ENCODE measurements at places on chromosomes 13 and 19.

DNA sequence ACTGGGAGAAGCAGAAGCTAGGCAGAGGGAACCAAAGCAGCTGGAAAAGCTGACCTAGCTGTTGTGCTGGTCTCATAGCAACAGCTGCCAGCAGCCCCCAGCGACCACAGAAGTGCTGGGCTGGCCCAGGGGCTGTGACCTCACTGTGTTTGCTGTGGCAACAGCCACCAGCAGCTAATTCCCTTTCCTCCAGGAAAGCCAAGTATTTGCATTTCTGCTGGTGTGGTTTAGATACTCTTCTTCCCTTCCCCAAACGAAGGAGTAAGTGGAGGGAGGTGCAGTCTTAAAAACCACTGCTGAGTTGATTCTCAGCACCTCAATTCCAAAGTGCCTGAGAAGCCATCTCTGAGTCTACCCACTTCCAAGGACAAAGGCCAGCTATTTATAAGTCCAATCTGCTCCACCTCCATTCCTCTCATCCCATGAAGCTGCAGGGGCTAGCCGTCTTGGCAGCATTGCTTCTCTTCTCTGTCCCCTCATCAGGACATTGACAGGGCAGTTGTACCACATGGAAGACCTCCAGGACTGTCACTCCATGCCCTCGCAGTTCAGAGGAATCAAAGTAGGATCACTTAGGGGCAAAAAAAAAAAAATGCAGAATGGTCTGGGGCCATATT, 11.5 kb upstream of the CCDC97 start:
- DNase-seq, result peak; percentile 93

- DNase-seq, result peak; percentile 96
These were observed at the start of gene BLVRB for GRCh38 chr19:40465557-40466218. Gene BLVRB (minus strand): TSS chr19:40465745. CDS start chr19:40465688, 57 bp downstream.

GRCh38 chr13:22017226-22017625, 346.4 kb downstream of the FGF9 start:
- DNase-seq, result no peak

GRCh38 chr13:98390086-98390715, 186.7 kb downstream of the STK24 start:
- DNase-seq, result no peak

DNA sequence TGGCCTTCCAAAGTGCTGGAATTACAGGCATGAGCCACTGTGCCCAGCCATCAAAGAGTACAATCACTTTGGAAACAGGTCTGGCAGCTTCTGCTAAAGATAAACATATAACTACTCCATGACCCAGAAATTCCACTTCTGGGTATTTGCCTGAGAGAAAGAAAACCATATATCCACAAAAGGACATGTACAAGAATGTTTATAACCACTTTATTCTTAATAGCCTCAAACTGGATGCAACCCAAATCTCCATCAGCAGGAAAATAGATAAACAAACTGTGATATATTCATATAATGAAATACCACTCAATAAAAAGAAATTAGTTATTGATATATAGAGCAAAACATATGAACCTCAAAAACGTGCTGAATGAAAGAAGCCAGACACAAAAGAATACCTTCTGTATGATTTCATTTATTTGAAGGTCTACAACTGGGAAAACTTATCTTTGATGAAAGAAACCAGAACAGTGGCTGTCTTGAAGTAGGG, 40.5 kb downstream of the TEX26 start:
- DNase-seq, result no peak

GRCh38 chr19:20080656-20081055, 2.9 kb downstream of the ZNF90 start:
- no peak for DNase-seq

DNA sequence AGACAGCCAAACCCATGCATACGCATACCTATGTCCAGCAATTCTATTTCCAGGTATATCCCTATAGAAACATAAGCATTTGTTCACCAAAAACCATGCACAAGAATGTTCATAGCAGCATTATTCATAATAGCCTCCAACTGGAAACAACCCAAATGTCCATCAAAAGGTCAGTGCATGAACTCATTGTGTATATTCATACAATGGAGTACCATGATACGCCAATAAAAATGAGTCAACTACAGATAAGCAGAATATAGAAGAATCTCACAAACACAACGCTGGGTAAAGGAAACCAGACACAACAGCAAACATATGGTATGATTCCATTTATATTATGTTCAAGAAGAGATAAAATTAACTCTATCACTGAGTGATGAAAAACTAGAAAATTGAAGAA, 23.8 kb downstream of the DEDD2 start:
- DNase-seq, result no peak

- no peak for DNase-seq
These were observed 18.3 kb upstream of the TEX29 start for GRCh38 chr13:111302045-111302726.

DNA sequence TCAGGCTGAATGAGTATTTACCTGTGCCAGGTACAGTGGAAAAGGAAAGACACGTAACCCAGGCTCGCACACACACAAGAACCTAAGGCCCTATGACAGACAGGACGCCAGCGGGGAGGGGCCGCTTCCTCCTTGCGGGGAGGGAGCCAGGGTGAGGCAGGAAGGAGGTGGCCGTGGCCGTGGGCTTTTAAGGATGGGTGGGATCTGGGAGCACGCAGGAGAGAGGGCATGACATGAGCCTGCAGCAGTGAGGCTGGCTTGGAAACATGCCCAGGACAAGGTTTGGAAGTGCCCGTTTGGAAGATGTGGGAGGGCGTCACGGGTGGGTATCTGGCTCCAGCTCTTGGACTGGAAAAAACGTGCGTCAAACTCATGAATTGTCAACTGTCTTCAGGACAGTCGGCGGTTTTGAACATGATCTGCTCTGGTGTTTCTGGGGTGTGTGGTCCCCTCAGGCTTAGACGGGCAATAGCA, 20.1 kb downstream of the SH3GL1 start:
- no peak for DNase-seq

- no peak for DNase-seq
These were observed 251.5 kb upstream of the STARD13 start for GRCh38 chr13:33537026-33537425.

GRCh38 chr19:49710372-49710951, 19.5 kb downstream of the CPT1C start:
- DNase-seq, result no peak

- no peak for DNase-seq
These were observed 2.5 kb downstream of the LCP1 start for GRCh38 chr13:46179491-46179908.

DNA sequence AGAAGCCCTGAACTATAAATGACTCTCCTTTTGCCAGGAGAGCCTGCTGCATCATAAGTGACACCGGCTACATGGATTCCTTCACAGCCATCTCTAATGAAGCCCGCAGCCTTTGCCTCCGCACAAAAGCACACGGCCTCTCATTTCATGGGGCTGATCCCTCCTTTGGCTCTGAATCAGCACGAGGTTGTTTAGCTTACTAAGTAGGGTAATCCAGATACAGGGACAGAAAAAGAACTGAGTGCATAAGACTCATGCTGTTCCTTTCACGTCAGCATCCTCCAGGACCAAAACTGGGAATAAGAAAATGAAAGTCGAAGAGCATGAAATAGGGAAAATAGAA, 136.3 kb downstream of the DCT start:
- DNase-seq, result no peak

- DNase-seq, result no peak
These were observed 26.0 kb upstream of the IRS2 start for GRCh38 chr13:109812382-109812781.

GRCh38 chr13:96090240-96091101, 564 bp downstream of the HS6ST3 start:
- DNase-seq, result no peak

DNA sequence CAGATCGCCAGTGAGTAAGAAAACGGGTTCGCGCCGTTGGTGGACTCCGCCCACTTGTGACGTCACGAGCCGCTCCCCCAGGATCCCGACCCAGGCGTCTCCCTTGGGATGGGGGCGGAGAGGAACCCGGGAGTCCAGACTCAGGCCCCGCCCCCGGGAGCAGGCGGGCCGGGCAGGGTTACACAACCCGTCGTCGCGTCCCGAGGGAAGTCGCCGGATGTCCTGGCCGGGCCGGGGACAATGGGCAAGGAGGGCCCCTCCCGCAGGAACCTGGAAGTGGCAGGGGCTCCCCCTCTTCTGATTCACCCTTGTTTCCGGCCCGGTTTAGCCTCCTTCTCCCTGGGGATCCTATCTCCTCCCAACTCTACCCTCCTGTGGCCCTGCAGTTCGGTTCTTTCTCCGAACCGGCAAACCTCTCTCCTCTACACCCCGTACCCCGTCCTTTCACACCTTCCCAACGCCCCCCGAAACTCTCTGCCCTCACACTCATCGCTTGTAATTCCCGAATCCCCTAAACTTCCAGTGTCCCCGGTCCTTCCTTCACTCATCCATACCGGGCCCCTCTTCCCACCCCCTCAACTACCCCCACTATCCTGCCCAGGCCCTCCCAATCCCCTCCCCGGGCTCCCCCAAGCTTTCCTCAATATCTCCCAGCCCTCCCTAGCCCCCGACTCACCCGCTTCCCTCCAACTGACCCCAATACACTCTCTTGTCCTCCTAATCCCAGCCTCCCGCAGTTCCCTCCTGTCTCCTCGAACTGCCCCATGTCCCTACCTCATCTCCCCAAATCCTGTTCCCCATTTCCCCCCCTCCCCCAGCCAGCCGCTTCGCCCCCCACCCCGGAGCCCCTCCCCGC, 20.0 kb upstream of the ERCC1 start:
- DNase-seq, result peak; percentile 35

DNA sequence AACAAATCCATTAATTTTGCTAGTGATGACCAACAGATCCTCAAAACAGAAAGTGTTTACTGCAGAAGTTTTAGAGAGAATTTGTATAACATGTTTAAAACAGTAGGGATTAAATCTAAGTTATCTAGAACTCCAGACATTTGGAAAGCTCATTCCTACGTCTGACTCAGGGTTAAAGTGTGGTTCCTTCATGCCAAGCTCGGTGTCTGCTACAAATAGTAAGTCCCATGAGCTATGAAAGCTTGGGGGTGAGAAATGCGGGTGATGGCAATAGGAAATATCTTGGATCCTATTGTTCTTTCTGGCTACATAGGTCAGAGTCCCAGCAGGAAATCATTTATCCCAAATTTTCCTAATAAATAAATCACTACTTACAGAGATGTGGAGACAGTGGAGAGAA, 867.1 kb downstream of the UQCRFS1 start:
- no peak for DNase-seq

- DNase-seq, result no peak
These were observed 122.1 kb downstream of the CYSLTR2 start for GRCh38 chr13:48775804-48776203.

DNA sequence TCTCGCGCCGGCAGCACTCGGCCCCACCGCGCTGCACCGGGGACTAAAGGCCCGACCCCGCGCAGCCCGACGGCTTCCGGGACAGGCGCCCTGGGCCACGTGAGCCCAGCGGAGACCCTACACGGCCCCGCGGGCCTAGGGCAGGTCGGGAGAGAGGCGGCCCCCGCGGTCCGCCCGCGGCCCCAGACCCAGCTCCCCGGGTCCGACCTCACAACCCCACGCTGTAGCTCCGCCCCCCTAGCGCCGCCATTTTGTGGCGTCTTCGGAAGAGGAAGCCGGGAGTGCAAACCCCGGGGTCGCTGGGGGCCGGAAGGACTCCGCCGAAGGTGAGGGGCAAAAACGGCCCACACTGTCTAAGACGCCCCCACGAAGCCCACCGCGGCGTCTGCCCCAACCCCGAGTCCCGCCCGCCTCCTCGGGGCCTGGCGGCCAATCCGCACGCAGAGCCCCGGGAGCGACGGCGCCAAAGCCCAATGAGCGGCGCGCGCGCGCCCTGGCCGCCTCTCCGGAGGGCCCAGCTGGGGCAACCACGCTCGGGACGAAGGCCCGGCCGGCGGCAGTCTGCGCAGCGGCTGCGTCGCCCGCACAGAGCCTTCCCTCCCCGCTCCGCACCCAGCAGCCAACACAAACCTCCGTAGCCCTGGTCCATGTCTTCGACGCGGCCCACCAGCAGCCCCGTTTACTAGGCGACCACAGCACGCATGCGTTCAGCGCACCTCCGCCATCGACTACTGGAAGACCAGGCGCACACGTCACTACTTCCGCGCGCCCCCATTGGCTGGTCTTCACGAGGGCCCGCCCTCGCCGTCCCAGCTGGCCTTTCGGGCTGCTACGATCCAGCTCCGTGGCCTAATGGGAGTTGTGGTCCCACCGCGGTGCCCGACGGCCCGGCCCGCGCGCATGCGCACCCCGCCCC, at the start of gene AKAP8:
Gene AKAP8 (minus strand): TSS at position 705 of the 916 bp plus-strand sequence. CDS start 56 bp downstream, at position 649.
- DNase-seq, result peak; percentile 97

DNA sequence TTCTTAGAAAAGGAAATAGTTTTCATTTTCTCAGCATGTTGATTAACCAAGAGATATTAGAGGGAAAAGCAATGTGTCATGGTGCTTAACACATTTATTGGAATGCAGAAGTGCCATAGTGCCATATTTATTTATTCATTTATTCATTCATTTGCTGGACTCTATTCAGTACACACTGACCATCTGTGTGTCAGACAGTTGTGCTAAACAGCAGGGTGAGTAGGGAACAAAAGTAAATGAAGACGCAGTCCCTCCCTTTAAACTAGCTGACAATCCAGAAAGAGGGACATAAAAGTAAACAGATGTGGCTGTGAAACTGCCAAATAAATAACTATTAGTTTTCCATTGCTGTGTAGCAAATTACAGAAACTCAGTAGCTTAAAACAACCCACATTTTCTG, 323.7 kb downstream of the MTUS2 start:
- no peak for DNase-seq

DNA sequence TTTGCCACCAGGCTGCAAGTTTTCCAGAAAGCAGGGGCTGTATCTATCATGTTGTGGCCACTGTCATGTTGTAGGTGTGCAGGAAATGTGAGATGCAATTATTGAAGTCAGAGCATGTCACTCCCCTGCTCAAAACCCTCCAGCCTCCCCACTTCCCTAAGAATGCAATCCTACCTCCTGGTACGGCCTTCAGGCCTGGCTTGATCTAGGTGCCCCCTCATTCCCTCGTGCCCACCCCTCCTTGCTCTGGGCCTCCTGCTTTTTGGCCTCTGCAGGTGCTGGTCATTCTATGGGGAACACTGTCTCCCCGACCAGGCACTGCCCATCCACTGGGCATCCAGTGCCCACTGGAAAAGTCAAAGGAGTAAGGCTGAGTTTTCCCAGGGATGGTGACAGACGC, 28.5 kb upstream of the MATK start:
- no peak for DNase-seq

DNA sequence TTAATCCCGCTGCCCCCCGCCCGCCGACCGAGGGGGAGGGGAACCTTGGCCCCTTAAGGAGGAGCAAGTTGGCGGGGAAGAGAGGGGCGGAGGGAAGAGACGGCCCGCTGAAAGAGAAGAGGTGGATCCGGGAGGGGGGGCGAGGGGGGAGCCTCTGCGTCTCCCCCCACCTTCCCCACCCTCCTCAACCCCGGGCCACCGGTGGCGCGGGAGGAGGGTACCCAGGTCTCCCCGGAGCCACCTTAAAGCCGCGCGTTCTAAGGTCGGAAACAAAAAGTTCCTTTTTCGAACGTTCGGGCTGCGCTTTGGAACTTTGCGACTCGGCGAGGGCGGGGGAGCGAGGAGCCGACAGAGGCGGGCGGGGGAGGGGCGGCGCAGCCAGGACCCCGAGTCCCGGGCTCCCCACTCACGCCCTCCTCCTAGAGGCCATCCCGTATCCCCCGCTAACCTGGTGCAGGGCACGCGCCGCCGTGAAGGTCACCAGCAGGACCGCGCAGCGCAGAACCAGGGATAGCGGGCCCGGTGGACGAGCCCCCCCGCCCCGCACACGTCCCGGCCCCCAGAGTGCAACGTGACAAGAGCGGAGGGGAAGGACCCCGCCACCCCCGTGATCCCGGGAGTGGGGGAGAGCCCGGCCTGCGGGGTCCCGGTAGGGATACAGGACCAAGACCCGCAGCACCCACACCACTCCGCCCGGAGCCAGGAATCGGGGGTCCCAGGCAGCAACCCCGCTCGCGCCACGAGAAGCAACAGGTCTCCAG, 659 bp downstream of the ERF start:
- DNase-seq, result no peak
